ENCODE measurements at places on chromosomes 4 and X. TPM values are rescaled to one million over a fixed set of nuclear protein-coding genes. Genes with fewer than 3 reads are reported as not detected.

DNA sequence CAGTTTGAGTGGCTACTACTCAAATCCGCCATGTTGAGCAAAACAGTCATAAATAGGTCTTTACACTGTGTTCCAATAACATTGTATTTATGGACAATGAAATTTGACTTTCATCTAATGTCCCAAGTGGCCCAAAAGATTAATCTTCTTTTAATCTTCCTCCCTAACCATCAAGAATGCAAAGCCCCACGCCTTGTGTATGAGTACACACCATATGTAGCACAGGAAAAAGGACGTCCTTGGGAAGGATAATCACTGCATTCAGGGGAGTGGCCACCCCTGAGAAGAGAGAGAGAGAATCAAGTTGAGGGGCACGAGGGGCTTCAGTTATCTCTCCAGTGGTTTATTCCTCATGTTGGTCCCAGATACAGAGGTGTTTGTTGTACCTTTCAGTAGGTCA, 33.1 kb downstream of the RBM47 start:
- no peak for DNase-seq

DNA sequence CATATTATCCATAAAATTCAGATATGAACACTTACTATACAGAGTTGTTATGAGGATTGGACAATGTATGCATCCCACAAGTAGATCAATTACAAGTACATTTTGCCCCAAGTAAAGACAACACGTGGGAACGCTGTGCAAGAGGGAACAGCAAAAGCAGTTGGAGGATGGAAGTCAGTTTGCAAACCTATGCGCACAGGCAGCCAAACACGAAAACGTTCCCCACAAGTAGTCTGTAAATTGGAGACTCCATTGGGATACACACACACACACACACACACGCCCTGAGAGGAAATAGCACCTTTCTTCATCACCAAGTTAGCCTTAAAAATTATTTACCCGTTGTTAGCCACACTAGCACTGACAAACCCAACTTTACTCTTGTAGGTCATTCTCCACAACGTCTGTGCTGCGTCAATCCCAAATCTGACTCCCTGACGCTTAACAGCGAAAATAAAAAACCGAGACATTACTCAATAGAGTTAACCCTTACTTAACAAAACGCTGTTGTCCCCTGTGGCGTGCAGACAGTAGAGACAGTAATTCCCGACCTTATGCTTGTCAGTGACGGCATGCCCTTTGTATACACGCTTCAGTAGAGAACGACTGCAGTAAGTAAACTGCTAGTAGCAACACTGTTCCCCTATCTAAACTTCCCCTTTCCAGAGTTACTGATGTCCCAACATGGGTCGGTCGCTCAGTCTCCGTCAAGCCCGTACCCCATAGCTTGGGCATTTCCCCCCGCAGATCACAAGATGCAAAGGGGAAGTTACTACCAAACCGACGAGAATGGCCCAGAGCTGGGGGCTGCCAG, 730 bp downstream of the MANBA start:
- DNase-seq, result peak; percentile 64

- no peak for DNase-seq
Observed at GRCh38 chr4:84954982-84955567, 11.4 kb downstream of the WDFY3 start.

The FAM156A gene
- total RNA-seq, result 23.0 TPM

The GABRA4 gene
- total RNA-seq, result not detected

The ARR3 gene
- not detected for total RNA-seq

All from adrenal gland (tissue), 19 donors.